ENCODE measurements at places on chromosomes 16 and 17.

DNA sequence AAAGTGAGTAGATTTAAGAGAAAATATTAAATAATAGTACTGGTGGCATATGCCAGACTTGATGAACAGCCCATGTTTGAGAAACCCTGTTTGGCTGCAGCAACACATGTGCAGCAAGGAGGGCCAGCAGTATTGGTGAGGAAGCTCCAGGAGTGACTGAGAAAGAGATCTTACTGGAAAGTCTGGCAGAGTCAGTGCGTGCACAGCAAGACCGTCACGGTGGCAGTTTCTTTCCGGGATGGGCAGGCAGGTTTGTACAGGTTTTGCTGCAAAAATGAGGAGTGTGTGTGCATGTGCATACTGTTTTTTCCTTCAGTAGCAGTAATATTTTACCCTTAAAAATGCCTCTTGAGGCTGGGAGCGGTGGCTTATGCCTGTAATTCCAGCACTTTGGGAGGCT is 41.4 kb downstream of the KSR1 start:
- DNase-seq: no peak

GRCh38 chr17:2821868-2822267 is 25.6 kb downstream of the RAP1GAP2 start:
- no peak for DNase-seq

DNA sequence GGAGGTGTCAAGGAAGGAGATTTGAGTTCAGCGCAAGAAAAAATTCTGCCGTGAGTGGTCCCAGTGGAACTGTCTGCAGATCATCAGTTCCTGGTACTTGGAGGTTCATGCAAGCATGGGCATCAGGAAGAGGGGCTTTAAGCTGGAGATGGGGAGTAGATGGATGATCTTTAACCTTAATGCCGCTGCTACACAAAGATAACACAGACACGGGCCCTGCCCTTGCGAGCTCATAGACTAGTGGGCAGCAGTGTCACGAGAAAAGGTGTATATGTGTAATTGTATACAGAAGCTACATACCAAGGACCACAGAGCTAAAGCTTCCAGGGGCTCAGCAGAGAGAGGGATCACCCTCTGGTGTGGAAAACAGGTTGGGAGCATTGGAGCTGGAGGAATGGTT is 33.6 kb downstream of the PRSS54 start:
- no peak for DNase-seq

- no peak for DNase-seq
Observed at GRCh38 chr16:89442990-89443726, 47.2 kb downstream of the ANKRD11 start.

DNA sequence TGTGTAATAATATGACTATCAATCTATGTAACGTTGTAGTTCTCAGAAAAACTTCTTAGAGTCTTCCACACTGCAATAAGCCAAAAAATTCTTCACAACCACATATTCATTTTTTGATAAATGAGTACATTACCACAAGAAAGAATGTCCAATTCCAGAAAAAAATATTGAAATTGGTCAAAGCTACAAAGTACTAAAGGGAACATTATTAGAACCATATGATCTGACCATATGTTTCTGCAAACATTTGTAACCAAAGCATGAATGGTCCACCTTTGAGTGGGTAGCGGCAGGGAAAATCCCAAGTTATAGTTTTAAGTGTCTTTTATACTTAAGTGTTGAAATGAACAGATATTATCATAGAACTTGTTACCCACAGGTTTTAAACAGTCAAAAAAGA is 71.7 kb upstream of the NACA2 start:
- no peak for DNase-seq

All from NCI-H774 (cell line).